ENCODE measurements at places on chromosomes 4 and X.

GRCh38 chr4:65535113-65535512, 135.2 kb downstream of the EPHA5 start:
- no peak for DNase-seq

DNA sequence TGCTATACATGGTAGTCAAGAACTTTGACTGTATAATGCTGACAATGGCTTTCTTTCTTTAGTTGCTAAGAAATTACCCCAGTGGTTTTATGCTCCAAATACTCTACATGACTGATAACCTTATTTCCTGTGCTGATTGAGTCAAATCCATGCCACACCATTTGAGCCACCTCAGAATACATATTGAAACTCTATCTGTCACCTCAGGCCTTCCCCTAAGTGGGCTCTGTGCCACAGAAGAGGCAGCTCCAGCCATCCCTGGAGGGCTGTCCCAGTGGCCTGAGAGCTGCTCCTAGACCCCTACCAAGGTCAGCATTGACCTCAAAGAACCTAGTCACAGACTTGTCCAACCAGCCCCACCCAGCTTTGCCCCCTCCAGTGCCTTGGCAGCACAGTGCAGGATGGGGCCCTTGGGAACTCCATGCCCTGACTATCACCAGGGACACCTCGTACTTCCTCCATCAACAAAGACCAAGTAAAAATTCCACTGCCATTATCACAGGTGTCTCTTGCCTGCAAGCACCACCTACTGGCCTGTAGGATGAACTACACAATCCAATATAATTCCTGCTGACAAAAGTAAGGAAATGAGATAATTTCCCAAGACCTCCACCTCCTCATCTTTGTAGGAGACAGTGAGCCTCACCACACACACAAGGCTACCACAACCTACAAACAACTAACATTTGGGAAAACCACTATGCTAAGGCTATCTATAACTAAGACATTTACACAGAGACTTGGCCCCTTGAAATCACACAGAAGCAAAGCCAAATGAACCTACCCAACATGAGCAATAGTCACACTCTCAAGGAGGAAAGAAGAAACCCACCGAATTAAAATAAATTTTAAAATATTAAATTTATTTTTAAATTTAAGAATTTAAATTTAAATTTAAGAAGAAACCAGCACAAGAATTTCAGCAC, 239.9 kb downstream of the NKX6-1 start:
- DNase-seq = no peak

DNA sequence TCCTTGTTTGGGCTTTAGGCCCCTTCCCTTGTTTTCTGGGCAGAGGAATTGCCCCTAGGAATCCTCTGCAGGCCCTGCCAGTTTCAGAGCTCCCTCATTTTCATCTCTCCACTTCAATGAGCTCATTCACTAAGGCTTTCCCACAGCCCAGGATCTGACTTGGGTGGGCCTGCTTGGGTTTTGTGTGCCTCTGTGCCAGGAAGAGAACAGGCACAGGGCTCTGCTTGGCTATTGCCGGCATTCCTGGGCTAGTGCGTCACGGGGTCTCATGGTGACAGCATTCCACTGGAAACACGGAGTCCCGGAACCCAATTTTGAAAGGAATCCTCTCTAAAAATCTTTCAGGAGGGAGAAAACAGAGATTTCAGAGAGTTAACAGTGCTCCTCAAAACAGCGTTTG, 150.5 kb downstream of the VCX3A start:
- DNase-seq = no peak

GRCh38 chr4:140748171-140748570, 8.0 kb downstream of the TBC1D9 start:
- no peak for DNase-seq

All from chondrocyte (in vitro differentiated cells).